ENCODE measurements at places on chromosomes 7 and 10.

DNA sequence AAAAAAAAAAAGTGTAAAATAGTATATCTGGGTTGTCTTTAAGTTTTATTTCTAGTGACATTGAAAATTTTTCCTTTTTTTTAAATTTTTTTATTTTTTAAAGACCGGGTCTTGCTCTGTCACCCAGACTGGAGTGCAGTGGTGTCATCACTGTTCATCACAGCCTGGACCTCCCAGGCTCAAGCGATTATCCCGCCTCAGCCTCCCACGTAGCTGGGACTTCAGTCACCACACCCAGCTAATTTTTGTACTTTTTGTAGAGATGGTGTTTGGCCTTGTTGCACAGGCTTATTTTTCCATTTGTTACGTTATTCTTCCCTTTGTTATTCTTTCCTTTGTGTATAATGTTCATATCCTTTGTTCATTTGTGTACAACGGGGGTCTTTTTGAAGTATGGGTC lies 30.1 kb downstream of the TSPAN14 start:
- DNase-seq: no peak

DNA sequence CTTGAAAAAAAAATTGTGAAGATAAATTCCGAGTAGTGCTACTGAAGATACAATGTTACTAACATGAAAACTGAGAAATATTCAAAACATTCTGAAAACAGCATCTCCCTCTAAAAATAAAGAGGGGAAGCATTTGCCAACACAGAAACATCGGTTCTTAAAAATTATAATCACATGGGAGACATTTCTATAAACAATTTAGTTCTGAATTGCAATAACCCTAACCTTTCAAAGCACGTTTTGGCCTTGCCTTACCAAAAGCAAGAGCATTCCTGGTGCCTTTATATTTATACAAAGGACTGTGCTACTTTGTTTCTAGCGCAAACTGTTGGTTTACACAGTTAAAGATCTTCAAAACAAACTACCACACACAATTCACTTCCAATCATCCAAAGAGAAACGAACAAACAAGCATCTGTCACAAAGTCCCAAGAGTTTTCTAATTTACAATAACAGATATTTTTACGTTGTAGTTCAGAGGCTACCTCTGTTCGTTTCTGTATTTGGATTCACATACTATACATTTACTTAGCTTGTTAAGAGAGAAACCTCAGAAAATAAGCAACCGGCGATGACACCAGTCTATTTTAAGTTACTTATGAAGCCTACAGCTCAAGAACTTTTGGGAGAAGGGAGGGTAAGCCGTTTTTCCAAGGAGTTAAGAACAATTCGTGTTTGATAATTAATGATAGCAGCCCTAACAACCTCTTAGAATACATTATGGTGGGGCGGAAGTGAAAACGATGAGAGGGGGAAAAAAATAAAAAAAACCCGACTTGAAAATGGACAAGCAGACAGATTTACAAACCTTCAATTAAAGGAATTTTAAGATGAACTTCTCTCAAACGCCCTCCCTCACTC lies 1.3 kb downstream of the ABI1 start:
- no peak for DNase-seq

DNA sequence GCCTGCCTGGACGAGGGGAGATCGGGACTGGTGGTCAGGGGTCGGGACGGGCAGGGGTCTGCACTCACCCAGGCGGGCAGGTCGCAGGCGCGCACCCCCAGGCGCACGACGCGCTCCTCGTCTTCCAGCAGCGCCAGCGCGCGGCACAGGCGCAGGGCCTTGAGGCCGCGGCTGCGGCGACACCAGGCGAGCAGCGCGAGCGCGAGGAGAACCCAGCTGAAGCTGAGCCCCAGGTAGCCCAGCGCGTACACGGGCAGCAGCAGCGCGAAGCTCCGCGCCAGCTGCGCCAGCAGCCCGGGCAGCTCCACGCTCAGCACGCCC lies 328 bp downstream of the ESYT2 start:
- peak; percentile 80 for DNase-seq

DNA sequence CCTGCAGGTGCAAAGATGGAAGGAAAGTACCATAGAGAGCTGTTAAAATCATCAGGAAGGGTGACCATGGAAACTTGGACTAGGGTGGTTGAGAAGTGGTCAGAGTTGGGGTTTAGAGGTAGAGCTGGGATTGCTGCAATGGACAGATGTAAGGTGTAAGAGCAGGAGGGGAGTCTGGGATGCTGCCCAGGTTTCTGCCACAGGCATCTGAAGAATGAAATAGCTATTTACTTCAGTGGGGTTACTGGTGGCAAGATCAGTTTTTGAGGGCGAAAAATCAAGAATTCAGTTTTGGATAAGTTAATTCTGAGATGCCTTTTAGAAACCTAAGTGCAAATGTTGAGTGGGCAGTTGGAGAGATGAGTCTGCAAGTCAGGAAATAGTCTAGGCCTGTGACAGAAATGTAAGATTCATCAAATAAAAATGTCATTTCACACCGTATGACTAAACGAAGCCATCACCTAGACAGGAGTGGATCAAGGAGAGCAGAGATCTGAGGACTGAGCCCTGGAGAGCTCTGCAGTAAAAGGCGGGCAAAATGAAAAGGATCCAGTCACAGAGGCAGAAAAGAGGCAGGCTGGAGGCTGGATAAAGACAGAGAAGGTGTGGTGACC lies 22.7 kb upstream of the TOMM7 start:
- DNase-seq: peak; percentile 54

DNA sequence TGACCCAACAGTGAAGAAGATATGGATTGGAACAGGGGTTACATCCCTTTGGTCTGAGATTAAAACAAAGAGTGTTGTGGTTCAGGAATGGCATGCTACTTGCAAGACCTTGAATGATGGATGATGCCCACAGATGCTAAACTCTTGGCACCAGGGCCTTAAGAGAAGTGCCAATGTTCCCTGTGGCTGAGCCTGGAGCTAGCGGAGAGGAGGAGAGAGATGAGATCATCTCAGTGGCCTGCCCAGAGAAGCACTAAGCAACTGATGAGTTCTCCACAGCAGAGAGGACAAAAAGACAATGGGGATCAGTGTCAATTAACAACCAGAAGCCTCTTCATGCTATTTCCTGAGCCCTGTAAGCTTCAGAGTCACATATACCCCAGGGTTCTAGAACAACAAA lies 97.8 kb downstream of the ELAPOR2 start:
- no peak for DNase-seq

DNA sequence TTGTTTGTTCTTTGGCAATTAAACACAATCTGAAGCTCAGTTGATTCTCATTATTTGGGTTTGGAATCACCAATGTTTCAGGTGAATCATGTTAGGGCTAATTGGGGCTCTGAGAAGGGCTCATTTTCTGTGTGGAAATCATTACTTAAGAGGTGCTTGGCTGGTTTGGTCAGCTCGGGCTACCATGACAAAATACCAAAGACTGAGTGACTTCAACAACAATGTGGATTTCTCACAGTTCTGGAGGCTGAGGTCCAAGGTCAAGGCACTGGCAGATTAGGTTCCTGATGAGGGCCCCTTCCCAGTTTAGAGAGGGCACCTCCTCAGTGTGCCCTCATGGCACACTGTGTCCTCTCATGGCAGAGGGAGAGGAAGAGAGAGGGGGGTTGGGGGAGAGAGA lies 121.3 kb downstream of the ZNF248 start:
- DNase-seq: no peak

DNA sequence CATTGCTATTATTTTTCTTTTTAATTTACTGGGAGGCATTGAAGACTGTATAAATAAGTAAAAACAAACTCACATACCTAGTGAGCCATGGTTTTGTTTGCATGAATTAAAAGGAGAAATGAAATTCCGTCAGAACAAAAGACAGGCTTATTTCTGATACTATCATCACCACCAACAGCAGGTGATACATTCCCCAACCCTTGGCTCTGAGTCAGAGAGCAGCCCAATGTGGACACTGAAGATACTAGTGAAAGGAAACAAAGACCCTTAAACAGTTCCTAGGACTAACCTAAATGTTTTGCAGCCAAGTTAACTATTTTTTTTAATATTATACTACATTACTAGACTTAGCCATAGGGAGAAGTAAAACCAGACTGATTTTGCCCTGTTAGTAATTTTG lies 31.6 kb downstream of the CHRM2 start:
- DNase-seq: no peak

Data from fibroblast of skin of right biceps (primary cell).